ENCODE measurements at places on chromosomes 6 and 20. TPM values are rescaled to one million over a fixed set of nuclear protein-coding genes. Genes with fewer than 3 reads are reported as not detected.

The BACH2 gene
- 2.0 TPM for total RNA-seq

The KIF13A gene
- total RNA-seq = 14.7 TPM

The PDYN gene
- total RNA-seq = not detected

The RNF144B gene
- total RNA-seq = 1.3 TPM

The SLC22A23 gene
- under 0.01 TPM for total RNA-seq

The FAM83C gene
- total RNA-seq = not detected

The SCUBE3 gene
- 0.30 TPM for total RNA-seq

The RPN2 gene
- total RNA-seq = 211 TPM

The HLA-DQB2 gene
- total RNA-seq = not detected

The TP53INP2 gene
- 5.8 TPM for total RNA-seq

The MUC21 gene
- total RNA-seq = not detected

The SEMG1 gene
- not detected for total RNA-seq

The GSTA2 gene
- not detected for total RNA-seq

The BMP6 gene
- total RNA-seq = 0.15 TPM

The UBE2J1 gene
- 26.5 TPM for total RNA-seq

The PLA2G7 gene
- not detected for total RNA-seq

The HLA-DRB1 gene
- not detected for total RNA-seq

The MYL9 gene
- 54.1 TPM for total RNA-seq

The PRELID3B gene
- 36.1 TPM for total RNA-seq

The SAMD5 gene
- total RNA-seq = 0.50 TPM

The TGIF2 gene
- total RNA-seq = 9.1 TPM

Data from bronchus fibroblast of lung (primary cell).